Left ventricle myocardium inferior (tissue), 1 donor: ENCODE measurements at places on chromosomes 12 and 14. TPM values are rescaled to one million over a fixed set of nuclear protein-coding genes. Genes with fewer than 3 reads are reported as not detected.

SLC10A1 gene
- total RNA-seq = not detected

DNA sequence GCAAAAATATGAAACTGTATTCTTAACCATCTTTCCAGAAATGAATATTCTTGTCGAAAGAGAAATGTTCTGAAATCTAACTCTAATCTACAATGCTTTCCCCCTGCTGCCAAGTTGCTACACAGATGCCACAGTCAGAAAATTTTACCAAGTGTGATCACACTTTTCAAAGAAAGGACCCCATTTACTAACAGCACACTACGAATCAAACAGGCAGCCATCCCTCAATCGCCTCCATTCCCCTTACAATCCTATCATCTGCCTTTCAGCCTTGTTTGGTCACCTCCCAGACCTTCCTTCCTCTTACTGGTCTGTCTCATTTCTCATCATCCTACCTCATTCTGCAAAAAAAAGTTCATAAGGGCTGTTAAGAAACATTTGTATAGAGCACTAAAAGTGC is 190.1 kb downstream of the MED13L start:
- H3K4me3 ChIP-seq = no peak overlapping the region
- peaks cover 9% of the 10 kb centered on the region for H3K4me1 ChIP-seq
- no peak overlapping the region for H3K27ac ChIP-seq
- DNase-seq = no peak

SLC6A15 gene
- not detected for total RNA-seq

DNA sequence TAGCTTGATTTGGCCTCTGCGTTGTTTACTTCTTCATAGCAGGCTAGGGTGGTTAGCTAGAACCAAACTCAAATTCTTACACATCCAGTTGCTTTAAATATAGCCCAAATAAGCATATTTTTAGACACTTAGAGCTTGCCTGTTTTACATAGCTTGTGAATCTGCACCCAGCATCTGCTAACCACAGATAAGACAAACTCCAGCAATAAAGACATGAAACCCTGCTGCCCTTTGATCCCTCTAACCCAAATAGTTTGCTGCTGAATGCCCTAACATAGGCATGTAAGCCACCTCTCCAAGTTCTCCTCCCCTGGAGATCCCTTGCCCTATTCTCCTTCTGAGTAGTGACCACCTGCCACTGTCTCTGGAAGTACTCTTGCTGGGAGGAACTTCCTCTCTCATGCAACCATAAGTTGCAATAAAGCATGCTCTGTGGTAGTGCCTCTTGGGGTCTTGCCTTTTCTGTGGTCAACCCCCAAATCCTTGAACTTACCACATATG is 185.6 kb downstream of the TMEM117 start:
- no peak for DNase-seq
- no peaks in the 10 kb centered on the region for H3K27me3 ChIP-seq
- no peak overlapping the region for H3K4me3 ChIP-seq
- no peaks in the 10 kb centered on the region for H3K36me3 ChIP-seq
- no peaks in the 10 kb centered on the region for H3K4me1 ChIP-seq

- no peak for DNase-seq
- no peaks in the 10 kb centered on the region for H3K4me1 ChIP-seq
- no peak overlapping the region for H3K27ac ChIP-seq
- no peaks in the 10 kb centered on the region for H3K27me3 ChIP-seq
- no peak overlapping the region for H3K4me3 ChIP-seq
These were observed 577.6 kb upstream of the MDGA2 start for GRCh38 chr14:48253020-48253419.

DNA sequence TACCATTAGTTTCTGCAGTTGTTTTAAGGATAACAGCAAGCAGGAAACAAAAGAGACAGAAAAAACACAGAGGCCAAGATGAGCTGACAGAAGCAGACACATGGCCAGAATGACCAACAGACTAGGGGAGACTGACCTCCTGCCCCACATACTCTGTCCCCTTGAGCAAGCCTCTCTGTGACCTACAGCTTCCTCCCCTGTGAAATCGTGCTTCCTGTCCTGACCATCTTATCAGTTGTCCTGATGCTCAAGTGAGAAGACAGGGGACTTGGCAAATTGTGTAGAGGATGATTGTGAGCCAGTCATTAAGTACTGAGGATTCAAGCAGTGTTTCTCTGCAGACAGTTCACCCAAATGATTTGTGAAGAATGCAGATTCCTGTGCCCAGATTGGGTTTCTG is 229.0 kb downstream of the SLC41A2 start:
- peaks cover 6% of the 10 kb centered on the region for H3K4me1 ChIP-seq
- H3K4me3 ChIP-seq = no peak overlapping the region
- DNase-seq = no peak
- no peaks in the 10 kb centered on the region for H3K27me3 ChIP-seq

SYNDIG1L gene
- total RNA-seq = 0.11 TPM

PRKAG1 gene
- total RNA-seq = 104 TPM

TMEM233 gene
- 0.11 TPM for total RNA-seq

DNA sequence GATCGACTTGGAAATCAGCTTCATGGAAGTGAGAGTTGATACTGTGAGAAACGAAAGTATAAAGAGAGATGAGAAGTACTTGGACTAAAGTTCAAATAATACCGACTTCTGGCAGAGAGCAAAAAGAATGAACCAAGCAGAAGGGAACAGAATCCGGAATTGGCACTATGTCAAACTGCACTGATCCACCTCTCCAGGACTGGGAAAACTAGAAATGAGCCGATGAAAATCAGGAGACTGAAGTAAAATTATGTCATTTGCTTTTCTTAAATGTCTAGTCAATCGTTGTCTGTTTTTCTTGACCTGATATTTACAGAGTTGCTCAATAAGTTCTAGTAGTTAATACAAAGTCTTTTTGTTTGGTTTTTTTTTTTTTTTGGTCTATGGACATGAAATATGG is 163.0 kb upstream of the FOXG1 start:
- H3K4me3 ChIP-seq = no peak overlapping the region
- H3K27me3 ChIP-seq = no peaks in the 10 kb centered on the region
- DNase-seq = no peak

GRCh38 chr12:91017511-91018263 is 12.9 kb upstream of the EPYC start:
- H3K4me3 ChIP-seq = no peak overlapping the region
- no peaks in the 10 kb centered on the region for H3K27me3 ChIP-seq
- DNase-seq = peak; percentile 17
- no peaks in the 10 kb centered on the region for H3K36me3 ChIP-seq
- no peaks in the 10 kb centered on the region for H3K4me1 ChIP-seq

ARG2 gene
- 1.2 TPM for total RNA-seq

CMA1 gene
- total RNA-seq = 0.66 TPM

GRCh38 chr12:94731733-94732360 is 81.5 kb upstream of the TMCC3 start:
- no peak overlapping the region for H3K27ac ChIP-seq
- DNase-seq = no peak
- H3K36me3 ChIP-seq = no peaks in the 10 kb centered on the region
- H3K4me1 ChIP-seq = peaks cover 14% of the 10 kb centered on the region
- H3K27me3 ChIP-seq = peaks cover 4% of the 10 kb centered on the region

GRCh38 chr12:115468087-115468510 is 784.1 kb upstream of the TBX3 start:
- no peaks in the 10 kb centered on the region for H3K36me3 ChIP-seq
- H3K27ac ChIP-seq = no peak overlapping the region
- DNase-seq = no peak
- peaks cover 17% of the 10 kb centered on the region for H3K27me3 ChIP-seq
- H3K4me1 ChIP-seq = no peaks in the 10 kb centered on the region

PTPN21 gene
- total RNA-seq = 42.3 TPM

PABPN1 gene
- total RNA-seq = 71.2 TPM

PMCH gene
- not detected for total RNA-seq

OR4E2 gene
- not detected for total RNA-seq

DNA sequence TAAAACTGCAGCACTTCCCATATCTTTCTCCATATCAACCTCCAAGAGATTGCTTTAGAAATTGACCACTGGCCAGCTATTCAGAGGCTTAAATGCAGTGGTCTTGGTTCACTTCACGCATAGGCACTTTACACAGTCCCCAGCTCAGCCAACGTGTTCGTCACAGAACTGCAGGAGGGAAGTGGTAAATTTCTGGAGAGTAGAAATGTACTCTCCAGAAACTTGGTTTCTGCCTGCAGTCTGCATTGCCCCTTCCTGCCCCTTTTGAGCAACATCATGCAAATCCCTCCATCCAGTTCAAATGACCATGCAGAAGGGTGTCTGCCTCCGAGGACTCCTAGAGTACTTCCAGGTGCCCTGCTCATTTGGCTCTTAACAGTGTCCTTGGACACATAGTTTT is 42.7 kb upstream of the NEDD1 start:
- no peaks in the 10 kb centered on the region for H3K4me1 ChIP-seq
- DNase-seq = no peak
- H3K4me3 ChIP-seq = no peak overlapping the region
- H3K27me3 ChIP-seq = peaks cover 3% of the 10 kb centered on the region
- H3K27ac ChIP-seq = no peak overlapping the region
